AG04450 (cell line): ENCODE measurements at places on chromosomes 1 and 21. TPM values are rescaled to one million over a fixed set of nuclear protein-coding genes. Genes with fewer than 3 reads are reported as not detected.

The RIIAD1 gene
- not detected in 2 replicates for polyA plus RNA-seq

The CLCN6 gene
- polyA plus RNA-seq, result 9.0 and 10.7 TPM in 2 replicates

The COL11A1 gene
- polyA plus RNA-seq, result 8.2 and 8.3 TPM in 2 replicates

The HSPA13 gene
- polyA plus RNA-seq, result 30.3 and 42.9 TPM in 2 replicates

The CLCA4 gene
- not detected in 2 replicates for polyA plus RNA-seq

The DPT gene
- not detected in 2 replicates for polyA plus RNA-seq

The CLIC6 gene
- 0.02 TPM in 1 of 2 replicates, not detected in the other for polyA plus RNA-seq

The B3GALT5 gene
- polyA plus RNA-seq, result 0.05 TPM in 2 replicates

The DLGAP3 gene
- polyA plus RNA-seq, result not detected in 2 replicates

The RXFP4 gene
- not detected in 2 replicates for polyA plus RNA-seq

The CYP4Z1 gene
- not detected in 2 replicates for polyA plus RNA-seq

The COL8A2 gene
- 1.5 and 1.6 TPM in 2 replicates for polyA plus RNA-seq

The RORC gene
- not detected in 2 replicates for polyA plus RNA-seq

The CSF3R gene
- not detected in 2 replicates for polyA plus RNA-seq

The GBP6 gene
- polyA plus RNA-seq, result not detected in 2 replicates

The TGFBR3 gene
- polyA plus RNA-seq, result 24.2 and 36.5 TPM in 2 replicates

The CXADR gene
- polyA plus RNA-seq, result 0.67 and 0.99 TPM in 2 replicates

The SHE gene
- not detected in 2 replicates for polyA plus RNA-seq

The NUDT4B gene
- 14.5 and 18.7 TPM in 2 replicates for polyA plus RNA-seq

The CFAP57 gene
- 0.55 and 0.58 TPM in 2 replicates for polyA plus RNA-seq

The GFI1 gene
- polyA plus RNA-seq, result 0.04 and 0.09 TPM in 2 replicates
